ENCODE measurements at places on chromosomes 7 and 10.
A peak's percentile ranks its signal among the peaks of the same experiment; 100 is the strongest.

GRCh38 chr7:41540601-41541000 lies 162.3 kb downstream of the INHBA start:
- DNase-seq = no peak

DNA sequence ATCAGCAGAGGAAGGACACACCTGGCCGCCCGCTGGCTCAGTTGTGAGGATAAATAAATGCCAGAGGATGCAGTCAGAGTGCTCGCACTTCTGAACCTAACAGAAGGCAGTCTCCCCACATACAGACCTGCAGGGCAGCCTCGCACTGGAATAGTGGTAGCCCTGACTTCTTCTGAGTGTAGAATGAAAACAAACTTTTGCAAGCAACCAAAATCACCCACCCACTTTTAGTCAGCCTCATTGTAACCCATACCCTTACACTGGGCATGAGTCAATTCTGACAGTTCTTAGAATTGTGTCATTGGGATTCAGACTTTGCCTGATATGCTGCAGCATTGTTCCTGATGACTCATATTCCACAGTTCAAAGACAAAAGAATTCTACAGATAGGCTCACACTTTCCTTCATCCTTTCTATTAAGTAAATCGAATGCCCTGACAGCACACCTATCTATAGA lies 167.0 kb upstream of the CDK1 start:
- DNase-seq = peak; percentile 27

GRCh38 chr7:101879565-101879964 lies 62.1 kb downstream of the CUX1 start:
- DNase-seq = no peak

GRCh38 chr10:17454161-17455014 lies at the start of gene ST8SIA6:
ST8SIA6 (minus strand) TSS chr10:17454595; CDS start chr10:17454255, 340 bp downstream.
- DNase-seq = peak; percentile 11

DNA sequence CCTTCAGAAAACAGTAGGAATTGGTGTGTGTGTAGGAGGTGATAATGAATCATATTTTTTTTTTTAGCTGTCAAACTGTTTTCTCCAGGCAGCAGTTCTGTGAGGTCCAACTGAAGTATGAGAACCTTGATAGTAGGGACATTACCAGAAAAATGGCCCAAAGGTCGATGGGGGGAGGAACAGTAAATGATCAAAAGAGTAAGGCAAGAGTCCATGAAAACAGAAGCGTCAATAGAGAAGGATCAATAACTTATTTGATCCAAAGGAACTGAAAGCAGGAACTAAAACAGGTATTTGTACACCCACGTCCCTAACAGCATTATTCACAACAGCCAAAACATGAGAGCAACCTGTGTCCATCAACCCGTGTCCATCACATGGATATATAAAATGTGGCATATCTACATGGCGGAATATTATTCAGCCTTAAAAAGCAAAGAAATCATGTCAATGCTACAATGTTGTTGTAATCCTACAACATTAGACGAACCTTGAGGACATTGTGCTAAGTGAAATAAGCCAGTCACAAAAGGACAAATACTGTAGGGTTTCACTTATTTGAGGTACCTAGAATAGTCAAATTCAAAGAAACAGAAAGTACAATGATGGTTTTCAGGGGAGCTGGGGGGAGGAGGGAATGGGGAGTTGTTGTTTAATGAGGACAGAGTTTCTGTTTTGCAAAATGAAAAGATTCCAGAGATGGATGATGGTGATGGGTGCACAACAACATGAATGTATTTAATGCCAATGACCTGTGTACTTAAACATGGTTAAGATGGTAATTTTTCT lies 214.0 kb upstream of the KLF14 start:
- DNase-seq = no peak

DNA sequence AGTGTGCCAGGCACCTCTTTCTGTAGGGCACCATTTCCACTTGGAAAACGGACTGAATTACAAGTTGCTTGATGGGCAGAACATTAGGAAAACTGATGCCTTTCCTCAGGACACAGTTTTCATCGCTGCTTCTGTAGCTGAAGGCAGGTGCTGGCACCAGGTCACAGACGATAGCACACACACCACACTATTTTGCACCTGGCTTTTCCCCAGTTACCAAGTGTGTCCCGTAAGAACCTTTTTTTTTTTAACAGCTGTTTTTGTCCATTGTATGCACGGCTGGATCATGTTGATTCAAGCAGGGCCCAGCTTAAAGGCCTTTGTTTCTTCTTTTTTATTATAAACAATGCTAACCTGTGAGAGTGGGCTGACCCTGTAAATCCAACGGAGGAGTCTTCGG lies 1.3 kb upstream of the GET4 start:
- DNase-seq = no peak

DNA sequence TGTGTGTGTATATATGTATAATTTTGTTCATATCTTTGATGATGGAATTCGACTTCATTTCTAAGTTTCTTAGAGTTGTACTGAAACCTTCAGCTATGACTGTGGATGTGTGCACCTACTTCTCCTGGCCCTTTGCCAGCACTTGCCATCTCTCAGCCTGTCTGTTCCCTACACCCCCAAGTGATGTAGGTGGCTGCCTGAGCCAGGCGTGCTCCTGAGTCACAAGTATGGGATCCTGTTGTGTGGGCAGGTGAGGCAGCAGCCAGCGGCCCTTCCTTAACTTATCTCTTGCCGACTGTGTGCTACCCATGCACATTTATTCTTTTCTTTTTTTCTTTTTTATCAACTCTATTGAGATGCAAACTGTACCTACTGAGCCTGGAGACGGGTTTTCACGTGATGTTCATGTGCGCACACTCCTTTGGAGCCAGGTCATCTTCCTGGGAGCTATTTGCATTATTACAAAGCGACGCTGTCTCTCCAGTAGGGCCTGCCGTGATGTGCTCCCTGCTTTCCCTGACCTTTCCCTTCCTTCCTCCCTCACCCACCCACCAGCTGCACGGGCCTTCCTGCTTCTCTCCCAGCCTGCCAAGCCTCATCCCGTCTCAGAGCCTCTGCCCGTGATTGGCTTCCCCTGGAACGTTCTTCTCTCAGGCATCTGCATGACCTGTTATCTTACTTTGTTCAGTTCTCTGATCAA lies 31.3 kb upstream of the GALNT11 start:
- DNase-seq = no peak

GRCh38 chr7:34362621-34363020 lies 295.4 kb upstream of the NPSR1 start:
- DNase-seq = no peak

- DNase-seq = no peak
These were observed 126.9 kb downstream of the CNNM2 start for GRCh38 chr10:103044942-103045489.

GRCh38 chr7:106281585-106282318 lies 3.0 kb downstream of the NAMPT start:
- DNase-seq = no peak

DNA sequence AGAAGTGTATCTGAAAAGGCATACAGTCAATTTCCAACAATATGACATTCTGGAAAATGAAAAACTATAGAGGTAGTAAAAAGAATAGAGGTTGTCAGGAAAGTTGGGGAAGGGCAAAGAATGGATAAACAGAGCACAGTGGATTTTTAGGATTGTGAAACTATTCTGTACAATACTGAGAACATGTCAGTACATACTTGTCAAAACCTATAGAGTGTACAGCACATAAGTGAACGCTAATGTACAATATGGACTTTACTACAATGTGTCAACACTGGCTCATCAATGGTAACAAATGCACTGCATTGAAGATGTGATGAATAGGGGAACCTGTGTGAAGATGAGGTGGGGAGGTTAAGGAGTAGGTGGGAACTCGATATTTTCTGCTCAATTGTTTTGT lies 483.0 kb upstream of the PFKP start:
- no peak for DNase-seq

- no peak for DNase-seq
These were observed 417.4 kb upstream of the GALNT17 start for GRCh38 chr7:70714506-70715038.

DNA sequence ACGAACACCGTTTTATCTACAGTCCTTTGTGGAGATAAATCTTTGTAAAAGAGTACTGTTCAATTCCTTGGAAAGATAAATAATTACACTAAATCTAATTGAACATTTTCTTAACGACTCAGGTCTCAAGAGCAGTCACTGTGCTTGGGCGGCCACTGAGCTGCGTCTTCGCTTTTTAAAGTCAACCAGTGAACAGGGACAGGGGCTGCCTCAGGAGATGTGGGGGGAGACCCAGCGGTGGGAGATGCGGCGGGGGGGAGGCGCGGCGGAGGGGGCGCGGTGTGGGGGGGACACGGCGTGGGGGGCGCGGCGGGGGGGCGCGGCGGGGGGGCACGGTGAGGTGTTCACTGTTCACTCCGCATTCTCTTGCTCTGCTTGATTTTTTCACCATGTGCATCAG lies 39.8 kb downstream of the CAMK2B start:
- no peak for DNase-seq

- no peak for DNase-seq
These were observed 96.8 kb downstream of the COL13A1 start for GRCh38 chr10:69898524-69898923.

Data from amniotic stem cell (primary cell).